ENCODE measurements at places on chromosomes 12 and 14. TPM values are rescaled to one million over a fixed set of nuclear protein-coding genes. Genes with fewer than 3 reads are reported as not detected.

Gene GLTP
- 30.2 TPM for total RNA-seq

Gene LRP1-AS
- not detected for total RNA-seq

Gene TMEM63C
- 6.4 TPM for total RNA-seq

Gene SIX1
- total RNA-seq: 0.78 TPM

Gene PLEKHD1
- 0.28 TPM for total RNA-seq

Gene ESPL1
- 56.5 TPM for total RNA-seq

Gene PPFIA2
- total RNA-seq: 5.9 TPM

DNA sequence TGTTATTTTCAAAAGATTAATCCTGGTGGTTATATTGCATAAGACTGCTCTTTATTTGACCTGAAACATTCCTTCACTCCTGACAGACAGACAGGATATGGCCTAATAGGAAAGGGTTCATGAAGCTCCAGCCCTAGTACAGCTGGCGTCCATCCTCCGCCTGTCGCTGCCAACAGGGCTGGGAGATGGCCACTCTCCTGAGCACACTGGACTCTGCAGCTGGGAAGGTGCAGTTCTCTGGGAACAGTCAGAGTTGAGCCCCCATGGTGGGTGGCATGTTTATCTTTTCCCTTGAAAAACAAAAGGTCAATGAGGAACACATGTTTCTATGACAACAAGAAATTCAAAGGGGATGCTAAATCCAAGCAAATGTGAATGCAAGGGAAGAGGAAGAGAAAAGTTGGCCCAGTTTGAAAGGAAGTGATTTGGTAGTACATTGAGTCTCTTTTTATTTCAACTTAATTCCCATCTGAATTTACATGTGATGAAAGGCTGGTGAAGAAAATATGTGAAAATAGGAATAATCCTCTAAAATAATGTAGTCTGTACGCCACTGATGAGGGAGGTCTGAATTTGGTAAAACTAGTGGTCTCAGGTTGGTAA, 89.9 kb upstream of the DCN start:
- DNase-seq: peak; percentile 81

- DNase-seq: no peak
Observed at GRCh38 chr12:123516216-123516780, 17.2 kb downstream of the RILPL1 start.

DNA sequence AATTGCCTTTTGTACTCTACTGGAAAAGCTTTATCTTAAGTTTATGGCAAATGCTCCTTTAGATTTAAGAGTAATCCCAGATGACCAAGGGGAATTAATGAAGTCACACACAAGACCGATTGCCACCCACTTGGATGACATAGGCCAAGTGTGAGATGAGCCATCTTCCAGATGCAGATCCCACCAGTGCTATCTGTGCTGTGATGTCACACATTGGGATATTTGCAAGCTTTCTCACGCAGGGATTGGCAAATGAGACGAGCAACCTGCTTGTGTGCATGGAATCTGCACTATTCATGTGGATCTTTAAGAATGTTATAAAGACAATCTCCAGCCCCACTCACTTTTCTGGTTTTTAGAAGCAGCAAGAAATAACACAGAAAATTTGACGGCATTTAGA, 602.1 kb upstream of the TMEM132C start:
- DNase-seq: no peak

DNA sequence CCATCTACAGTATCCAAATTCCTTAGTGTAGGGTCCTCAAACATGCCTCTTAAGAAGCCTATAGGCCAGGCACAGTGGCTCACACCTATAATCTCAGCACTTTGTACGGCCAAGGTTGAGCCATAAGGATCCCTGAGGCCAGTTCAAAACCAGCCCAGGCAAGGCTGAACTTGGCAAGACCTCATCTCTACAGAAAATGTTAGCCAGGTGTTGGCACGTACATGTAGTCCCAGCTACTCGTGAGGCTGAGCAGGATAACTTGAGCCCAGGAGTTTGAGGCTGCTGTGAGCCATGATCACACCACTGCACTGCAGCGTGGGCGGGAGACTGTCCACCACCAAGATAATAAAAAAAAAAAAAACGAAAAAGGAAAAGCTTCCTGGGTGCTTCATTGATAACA, 6.8 kb downstream of the CCDC59 start:
- DNase-seq: no peak

DNA sequence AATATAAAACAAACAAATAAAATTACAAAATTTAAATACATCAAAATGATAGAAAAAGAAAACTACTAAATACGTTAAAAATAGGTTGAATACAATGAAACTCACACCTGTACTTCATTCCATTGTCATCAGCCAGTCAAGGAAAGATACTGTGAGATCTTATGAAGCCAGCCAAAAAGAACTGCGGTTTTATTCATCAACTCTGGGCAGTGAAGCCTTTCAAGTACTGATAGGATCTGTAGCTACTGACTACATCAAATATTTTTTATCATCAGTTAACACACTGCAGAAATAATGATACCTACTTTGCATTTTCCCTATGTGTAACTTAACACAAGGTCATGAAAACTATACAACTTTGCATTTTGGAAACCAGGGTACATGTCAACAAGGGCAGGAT, 46.3 kb upstream of the FAR2 start:
- no peak for DNase-seq

DNA sequence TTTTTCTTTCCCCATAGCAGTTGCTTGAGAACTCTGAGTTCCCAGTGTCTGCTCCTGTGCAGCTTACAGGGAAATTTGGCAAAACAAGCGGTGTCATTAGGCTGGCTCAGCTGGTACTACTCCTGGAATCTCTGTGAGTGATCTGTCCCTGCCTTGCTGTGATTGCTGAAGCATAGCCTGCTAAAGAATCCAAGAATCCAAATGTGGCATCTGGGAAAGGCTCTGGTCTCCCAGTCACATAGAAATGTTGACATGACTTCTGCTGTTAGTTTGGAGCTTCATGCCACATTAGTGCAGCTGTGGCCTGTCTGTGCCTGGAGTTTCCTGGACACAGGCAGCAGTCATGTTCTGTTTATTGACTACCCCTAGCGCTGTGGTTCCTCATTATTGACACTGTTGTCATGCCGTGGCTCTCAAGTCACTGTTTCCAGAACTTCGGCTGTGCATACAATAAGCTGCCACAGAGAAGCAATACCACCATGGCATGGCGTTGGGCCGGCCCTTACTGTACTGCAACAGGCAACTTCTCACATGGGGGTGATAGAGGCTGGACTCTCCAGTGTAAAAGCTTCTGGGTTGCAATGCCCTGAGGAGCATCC, 166.8 kb downstream of the MYRFL start:
- DNase-seq: no peak

- DNase-seq: no peak
Observed at GRCh38 chr14:50745401-50746058, 77.4 kb upstream of the SAV1 start.

GRCh38 chr12:28610401-28611114, 420.3 kb downstream of the CCDC91 start:
- no peak for DNase-seq

- no peak for DNase-seq
Observed at GRCh38 chr12:123056053-123056452, 75.6 kb downstream of the ARL6IP4 start.

- peak; percentile 88 for DNase-seq
Observed at GRCh38 chr12:132600048-132601032, 10.0 kb downstream of the LRCOL1 start.

DNA sequence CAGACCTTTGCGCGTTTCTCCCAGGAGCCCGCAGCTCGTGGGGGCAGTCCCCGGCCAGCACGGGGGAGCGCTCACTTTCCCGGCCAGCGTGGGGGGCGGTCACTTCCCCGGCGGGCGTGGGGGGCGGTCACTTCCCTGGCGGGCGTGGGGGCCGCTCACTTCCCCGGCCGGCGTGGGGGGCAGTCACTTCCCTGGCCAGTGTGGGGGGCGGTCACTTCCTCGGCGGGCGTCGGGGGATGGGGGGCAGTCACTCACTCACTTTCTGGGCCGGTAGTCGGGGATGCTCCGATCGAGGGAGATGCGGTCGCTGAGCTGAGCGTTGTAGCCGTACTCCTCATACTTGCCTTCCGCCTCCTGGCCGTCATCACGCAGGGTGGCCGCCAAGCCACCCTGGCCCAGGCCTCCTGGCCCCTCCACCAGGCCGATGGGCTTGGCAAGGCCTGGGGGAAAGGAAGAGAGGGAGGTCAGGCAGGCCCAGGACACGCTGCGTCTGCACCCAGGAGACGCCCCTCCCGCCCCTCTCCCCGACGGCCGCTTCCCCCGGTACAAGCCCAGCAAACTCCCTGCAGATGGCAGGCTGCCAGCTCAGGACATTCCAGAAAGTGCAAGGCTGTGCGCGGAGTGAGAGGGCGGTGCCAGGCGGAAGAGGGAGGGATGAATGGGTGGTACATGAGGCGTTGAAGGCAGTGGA, 43.3 kb downstream of the GALNT9 start:
- peak; percentile 48 for DNase-seq

GRCh38 chr14:55689981-55690871, 110.2 kb downstream of the KTN1 start:
- peak; percentile 23 for DNase-seq

- DNase-seq: no peak
Observed at GRCh38 chr14:89219051-89219450, 198.0 kb downstream of the FOXN3 start.

GRCh38 chr12:12224240-12224940, 42.5 kb downstream of the LRP6 start:
- DNase-seq: no peak

- no peak for DNase-seq
Observed at GRCh38 chr12:89661706-89662330, 46.8 kb downstream of the ATP2B1 start.

GRCh38 chr14:58752771-58753201, 115.0 kb downstream of the DACT1 start:
- no peak for DNase-seq

DNA sequence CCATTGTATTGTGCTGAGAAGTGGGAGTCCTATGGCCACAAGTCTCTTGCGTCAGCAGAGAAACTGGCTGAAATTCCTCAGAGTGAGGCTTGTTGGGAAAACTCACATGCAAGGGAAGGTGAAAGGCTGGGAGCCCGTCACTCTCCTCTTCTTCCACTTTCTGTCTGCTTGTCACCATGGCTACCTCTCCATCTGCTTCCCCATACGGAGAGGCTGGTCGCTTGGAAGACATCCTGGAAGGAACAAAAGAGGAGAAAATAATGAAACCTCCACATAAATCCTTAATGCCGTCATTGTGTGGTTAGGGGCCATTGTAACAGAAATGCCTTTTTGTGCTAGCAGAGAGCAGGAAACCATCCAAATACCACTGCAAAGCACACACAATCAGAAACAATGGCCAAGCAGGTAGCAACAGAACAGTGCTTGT, 53.7 kb downstream of the SOX5 start:
- peak; percentile 74 for DNase-seq

DNA sequence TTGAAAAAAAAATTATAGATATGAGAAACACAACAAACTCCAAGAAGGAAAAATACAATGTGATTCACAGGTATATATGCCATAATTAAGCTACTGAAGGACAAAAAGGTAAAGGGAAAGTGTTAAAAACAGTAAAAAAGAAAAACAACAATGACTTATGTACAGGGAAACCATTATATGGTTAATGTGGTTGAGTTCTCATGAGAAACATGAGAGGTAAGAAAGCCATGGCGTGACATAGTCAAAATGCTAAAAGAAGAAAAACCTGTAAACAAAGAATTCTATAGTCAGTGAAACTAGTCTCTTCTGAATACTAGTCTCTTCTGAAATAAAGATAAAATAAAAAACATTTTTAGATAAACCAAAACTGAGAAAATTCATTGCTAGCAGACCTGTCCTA, 109.1 kb downstream of the NEDD1 start:
- DNase-seq: no peak

DNA sequence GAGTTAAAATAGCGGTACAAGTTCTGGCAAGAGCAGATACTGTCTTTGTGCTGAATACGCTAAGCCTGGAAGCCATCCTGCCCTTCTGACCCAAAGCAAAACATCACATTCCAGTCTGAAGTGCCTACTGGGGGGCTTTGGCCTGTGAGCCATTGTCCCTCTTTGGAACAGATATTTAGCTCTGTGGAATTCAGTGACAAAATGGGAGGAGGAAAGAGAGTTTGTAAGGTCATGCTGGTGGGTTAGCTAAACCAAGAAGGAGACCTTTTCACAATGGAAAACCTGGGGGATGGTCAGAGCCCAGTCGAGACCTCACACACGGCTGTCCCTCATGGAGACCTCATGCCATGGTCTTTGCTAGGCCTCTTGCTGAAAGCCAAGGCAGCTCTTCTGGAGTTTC, 18.5 kb downstream of the EMP1 start:
- no peak for DNase-seq
